ENCODE measurements at places on chromosomes 7 and 10. TPM values are rescaled to one million over a fixed set of nuclear protein-coding genes. Genes with fewer than 3 reads are reported as not detected.

DNA sequence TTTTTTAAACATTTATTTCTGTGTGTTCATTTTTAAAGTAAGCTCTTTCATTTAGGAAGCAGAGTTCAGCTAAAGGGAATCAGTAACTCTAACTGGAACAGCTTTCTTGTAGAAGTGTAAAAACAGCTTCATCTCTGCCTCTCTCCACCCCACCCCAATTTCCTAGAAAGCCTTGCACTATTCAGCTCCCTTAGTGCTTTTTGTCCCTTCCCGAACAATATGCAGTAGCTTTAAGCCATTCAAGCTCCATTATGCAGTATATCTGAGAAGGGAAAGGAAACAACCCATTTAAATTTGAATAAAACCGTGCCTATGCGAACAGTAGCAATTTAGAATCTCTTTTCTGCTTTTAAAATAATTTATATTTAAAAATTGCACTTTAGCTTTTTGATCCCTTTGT lies 134.5 kb downstream of the TRIL start:
- no peak for DNase-seq

GRCh38 chr7:127900732-127901685 lies 130.2 kb downstream of the LRRC4 start:
- no peak for DNase-seq

DNA sequence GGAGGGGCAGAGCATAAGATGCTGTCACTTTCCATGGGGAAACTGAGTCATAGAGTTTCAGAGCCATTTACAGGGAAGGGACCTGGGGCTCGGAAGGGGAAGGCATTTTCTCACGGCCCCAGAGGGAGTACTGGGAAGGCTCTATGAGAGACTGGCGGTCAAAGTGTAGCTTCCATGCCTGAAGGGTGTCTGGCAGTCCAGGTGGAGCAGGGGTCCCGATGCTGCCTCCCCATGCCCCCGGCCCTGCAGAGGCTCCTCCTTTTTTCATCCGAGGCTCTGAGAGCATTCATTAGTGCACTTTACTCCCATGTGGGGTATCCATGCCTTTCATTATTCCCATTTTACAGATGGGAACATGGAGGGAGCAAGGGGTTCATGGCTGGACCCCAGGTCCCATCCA lies 27.9 kb upstream of the PCBD1 start:
- DNase-seq = no peak

DNA sequence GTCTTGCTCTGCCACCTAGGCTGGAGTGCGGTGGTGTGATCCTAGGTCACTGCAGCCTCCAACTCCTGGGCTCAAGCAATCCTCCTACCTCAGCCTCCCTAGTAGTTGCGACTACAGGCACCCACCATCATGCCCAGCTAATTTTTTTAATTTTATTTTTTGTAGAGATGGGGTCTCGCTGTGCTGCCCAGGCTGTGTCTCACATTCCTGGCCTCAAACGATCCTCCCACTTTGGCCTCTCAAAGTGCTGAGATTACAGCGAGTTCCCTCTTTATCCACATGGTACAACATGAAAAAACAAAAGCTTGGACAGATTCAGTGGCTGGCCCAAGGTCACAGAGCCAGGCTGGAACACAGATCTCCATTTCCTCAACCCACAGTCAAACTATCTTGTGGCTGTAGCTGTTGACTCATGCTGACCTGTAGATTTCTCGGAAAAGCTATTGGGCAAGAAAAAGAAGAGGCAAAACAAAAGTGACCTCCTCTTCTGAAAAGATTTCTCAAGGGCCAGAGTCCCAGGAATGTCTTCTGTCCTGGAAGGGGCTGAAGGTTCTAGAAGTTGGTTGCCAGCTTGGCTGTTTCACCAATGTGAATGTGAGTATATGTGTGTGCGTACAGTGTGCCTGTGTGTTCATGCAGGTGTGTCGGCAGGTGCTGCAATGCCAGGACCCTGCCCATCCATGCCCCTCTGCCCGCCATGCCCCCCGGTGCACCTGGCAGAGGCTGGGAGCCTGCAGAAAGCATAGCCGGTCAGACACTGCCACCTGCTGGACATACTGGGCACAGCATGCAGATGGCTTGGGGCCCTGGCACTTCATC lies 28.4 kb downstream of the TMEM130 start:
- peak; percentile 89 for DNase-seq

DNA sequence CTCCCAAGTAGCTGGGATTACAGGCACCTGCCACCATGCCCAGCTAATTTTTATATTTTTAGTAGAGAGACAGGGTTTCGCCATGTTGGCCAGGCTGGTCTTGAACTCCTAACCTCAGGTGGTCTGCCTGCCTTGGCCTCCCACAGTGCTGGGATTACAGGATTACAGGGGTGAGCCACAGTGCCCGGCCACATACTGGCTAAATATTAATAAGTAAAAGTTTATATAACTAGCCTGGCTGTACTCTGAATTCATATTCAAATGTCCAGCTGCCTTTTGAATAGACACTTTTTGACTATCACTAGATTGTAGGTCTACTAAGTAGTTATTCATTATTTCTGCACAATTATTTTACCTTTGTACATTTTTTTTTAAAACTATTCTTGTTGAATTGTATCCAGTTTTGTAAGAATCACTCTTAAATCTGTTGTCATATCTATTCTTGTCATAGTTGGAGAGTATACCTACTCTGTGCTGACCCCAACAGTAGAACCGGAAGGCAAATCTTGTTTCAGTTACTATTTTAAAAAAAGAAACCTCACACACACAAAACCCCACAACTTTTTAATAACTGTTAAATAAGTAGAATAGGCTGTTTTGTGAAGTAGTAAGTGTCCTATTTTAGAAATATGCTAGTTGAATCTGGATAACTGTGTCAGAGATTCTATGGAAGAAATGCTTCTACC lies 29.6 kb downstream of the MINPP1 start:
- DNase-seq = no peak

- DNase-seq = no peak
These were observed 435.9 kb upstream of the AUTS2 start for GRCh38 chr7:69162326-69162725.

GRCh38 chr7:37923996-37924395 lies 3.6 kb downstream of the EPDR1 start:
- no peak for DNase-seq

DNA sequence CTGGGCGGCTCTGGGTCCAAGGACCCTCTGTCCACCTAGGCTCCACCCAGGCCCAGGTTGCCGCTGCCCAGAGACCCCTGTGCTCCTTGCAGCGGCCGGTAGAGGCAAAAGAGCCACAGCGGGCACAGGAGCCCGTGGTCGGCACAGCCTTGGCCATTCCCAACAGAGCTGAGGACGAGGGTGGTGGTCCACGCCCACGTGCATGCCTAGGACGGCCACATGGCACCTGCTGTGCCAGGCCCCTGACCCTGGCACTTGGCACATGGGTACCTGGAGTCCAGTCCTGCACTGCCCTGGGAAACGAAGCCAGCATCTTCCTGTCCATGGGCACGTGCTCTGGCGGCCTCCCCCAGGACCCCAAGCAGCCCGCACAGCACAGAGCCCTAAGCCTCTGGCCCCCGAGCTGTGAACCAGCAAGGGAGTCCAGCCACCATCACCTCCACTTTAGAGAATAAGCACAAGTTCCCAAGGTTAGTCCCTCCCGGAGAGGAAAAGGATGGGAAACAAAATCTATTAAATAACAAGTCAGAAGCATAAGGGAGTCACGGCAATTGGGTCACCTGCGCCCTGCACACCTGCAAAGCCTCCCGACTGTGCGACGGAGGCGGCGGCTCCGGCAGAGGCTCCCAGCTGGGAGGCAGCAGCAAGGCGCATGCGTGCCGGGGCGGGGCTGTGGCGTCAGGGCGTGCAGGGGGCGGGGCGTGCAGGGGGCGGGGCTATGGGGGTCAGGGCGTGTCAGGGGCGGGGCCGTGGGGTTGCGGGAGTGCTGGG lies 59.1 kb downstream of the STK32C start:
- no peak for DNase-seq

DNA sequence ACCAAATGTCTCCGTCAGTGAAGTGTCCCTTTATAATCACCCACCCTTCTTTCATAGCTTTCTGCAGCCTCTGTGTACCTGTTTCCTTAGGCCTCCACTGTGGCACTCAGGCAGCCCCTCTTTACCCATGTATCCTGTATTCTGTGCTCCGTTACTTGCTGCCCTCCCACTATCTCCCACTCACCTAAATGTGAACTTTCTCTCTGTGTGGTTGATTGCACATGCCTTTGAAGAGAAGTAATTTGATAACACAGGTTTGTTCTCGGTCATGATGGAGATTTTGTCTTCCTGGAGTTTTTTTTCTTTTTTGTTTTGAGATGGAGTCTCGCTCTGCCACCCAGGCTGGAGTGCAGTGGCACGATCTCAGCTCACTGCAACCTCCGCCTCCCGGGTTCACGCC lies 61.5 kb downstream of the REEP3 start:
- DNase-seq = no peak

ABCB1 gene
- total RNA-seq = 4.1 TPM

EPDR1 gene
- total RNA-seq = 42.6 TPM

CH25H gene
- 2.3 TPM for total RNA-seq

PI4K2A gene
- total RNA-seq = 13.8 TPM

SPDYE16 gene
- 0.10 TPM for total RNA-seq

MPP7 gene
- 58.6 TPM for total RNA-seq

CD36 gene
- total RNA-seq = 120 TPM

SCD gene
- total RNA-seq = 14.9 TPM

LLCFC1 gene
- total RNA-seq = not detected

CDHR3 gene
- total RNA-seq = 3.7 TPM

Measured in posterior vena cava (tissue), 2 donors.